ENCODE measurements at places on chromosomes 6 and 20.
A peak's percentile ranks its signal among the peaks of the same experiment; 100 is the strongest.

DNA sequence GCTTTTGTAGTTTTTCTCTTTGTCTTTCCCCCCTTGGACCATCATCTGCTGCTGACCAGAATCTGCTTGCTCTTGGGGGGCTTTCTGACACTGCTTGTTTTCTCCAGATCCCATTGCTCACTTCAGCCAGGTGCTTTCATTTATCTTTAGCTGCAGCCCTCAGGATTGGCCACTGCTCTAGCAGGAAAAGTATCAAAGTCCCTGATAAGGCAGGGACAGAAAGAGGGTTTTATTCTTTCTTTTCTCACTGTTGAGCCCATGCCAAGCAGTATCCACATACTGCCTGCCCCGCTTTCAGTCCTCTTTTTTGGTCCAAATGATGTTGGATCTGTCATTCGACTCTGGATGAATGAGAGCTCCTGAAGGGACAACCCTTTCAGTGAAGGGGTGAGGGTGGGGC is 141.4 kb downstream of the DNAH8 start:
- no peak for DNase-seq

DNA sequence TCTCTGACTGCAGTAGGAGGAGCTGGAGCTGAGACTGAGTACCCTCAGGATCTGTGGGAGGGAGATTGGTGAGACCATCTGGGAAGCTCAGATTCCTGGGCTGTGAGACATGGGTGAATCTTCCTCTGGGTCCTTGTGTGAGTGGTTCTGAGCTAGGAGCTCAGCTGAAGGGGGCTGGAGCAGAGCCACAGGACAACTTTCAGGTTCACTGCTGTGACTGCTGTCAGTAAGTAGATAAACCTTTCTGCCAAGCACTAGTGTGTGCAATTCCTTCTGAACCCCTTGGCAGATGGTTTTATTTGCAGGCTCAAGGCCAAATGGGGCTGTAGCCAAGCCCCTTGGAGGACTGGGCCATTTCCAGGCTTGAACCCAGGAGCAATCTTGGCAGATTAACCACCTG is 49.6 kb upstream of the SNAP91 start:
- DNase-seq = no peak

DNA sequence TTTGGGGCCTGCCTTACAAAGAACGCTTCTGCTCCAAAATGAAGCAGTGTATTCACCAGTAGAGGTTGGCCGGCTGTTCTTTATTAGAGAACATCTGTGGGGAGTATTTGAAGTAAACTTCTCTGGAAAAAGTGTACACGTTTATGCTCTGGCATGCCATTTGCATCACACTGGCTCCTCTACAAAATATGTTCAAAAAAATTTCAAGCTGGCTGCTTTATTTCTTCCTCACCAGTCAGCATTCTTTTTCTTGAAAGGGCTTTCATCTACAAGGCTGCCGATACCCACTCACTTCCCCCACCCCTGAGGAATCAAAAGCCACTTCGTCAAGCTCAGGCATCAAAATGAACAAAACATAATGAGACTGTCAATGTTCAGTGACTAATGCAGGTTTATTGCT is 294.1 kb downstream of the TFAP2B start:
- no peak for DNase-seq

DNA sequence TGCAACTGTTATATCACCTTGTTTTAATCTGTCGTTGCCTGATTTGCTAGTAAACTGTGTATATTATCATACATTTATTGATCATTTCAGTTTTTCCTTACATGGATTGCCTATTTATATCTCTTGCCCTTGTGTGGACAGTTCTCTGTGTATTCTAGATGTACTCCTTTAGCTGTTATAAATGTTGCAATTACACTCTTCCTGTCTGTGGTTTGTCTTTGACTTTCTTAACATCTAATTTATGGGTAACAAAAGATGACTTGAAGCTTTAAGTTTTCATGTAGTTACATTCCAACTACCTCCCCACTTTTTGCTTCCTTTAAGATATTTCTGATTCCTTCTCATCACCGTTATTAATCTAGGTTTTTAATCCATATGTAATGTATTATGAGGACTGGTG is 22.6 kb downstream of the PLCB1 start:
- no peak for DNase-seq

- no peak for DNase-seq
Measured at GRCh38 chr6:169839029-169839481, 87.6 kb downstream of the ERMARD start.

DNA sequence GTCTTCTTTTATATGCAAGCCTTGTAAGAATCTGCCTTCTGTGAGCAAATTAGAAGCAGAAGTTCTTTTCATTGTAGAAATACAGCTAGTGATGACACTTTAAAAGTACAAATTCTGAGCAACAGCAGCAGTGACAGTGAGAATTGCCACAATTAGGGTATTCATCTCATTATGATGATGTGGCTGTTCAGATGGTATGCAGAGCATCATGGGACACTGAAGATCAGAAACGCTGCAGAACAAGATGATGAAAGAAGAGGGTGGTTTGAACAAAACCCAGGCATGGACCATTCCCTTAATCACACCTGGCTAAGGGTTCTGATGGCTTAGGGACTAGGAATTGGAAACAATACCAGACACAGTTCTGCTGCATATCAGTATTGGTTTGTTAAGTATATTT is 312.7 kb upstream of the TBX18 start:
- no peak for DNase-seq

DNA sequence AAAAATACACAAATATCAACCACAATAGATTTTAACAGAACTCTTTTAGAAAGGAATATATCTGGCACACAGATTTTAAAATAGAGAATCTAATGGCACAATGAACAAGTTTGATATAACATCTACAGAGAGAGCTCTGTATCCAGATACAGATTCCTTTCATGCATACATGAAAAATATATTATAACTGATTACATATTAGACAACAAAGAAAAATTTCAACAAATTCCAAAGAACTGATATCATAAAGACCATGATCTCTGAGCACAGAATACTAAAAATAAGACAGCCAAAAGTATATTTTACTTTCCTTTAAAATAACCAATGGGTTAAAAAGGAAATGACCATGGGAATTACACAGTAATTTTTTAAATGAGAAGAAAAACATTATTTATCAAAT is 74.1 kb upstream of the MAP7 start:
- DNase-seq = no peak

DNA sequence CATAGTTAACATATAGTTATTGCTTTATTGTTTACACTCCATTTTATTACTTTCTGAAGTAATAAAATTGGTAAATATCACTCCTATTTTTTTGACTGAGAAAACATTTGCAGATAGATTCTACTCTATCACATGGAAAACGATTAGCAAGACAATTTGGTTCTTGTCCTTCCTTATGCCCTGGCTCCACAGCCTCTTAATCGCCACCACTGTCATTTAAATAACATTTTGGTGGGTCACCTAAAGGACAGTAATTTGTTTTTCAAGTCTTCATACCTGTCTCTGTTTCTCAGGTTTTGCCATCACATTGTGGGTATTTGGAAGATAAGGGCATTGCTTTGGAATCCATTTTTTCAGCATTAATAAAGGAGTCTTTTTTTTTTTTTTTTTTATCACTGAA is 521.5 kb upstream of the IRAK1BP1 start:
- no peak for DNase-seq

GRCh38 chr6:170114187-170114945 is 176.5 kb downstream of the DLL1 start:
- no peak for DNase-seq

GRCh38 chr6:155542036-155542435 is 86.4 kb upstream of the NOX3 start:
- no peak for DNase-seq

DNA sequence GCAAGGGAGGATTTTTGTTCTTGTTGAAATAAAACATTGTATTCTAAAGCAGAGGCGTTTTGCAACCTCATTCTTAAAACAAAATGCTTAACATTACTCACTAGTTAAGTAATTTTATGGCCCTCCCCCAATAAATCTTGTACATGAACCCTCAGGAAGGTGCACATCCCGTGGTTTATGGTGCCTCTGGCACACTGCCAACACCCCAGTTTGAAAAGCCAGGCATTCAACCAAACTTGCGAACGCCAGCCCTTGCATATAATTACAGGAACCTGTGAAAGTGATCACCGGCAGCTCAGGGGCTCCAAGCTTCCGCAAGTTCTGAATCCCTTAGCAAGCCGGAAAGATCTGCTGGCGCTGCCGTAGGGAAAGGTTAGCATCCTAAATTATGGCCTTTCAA is 1109.0 kb upstream of the FLRT3 start:
- DNase-seq = no peak

GRCh38 chr20:17641520-17641964 is 40.5 kb downstream of the RRBP1 start:
- no peak for DNase-seq

- no peak for DNase-seq
Measured at GRCh38 chr6:16851758-16852157, 90.5 kb upstream of the ATXN1 start.

DNA sequence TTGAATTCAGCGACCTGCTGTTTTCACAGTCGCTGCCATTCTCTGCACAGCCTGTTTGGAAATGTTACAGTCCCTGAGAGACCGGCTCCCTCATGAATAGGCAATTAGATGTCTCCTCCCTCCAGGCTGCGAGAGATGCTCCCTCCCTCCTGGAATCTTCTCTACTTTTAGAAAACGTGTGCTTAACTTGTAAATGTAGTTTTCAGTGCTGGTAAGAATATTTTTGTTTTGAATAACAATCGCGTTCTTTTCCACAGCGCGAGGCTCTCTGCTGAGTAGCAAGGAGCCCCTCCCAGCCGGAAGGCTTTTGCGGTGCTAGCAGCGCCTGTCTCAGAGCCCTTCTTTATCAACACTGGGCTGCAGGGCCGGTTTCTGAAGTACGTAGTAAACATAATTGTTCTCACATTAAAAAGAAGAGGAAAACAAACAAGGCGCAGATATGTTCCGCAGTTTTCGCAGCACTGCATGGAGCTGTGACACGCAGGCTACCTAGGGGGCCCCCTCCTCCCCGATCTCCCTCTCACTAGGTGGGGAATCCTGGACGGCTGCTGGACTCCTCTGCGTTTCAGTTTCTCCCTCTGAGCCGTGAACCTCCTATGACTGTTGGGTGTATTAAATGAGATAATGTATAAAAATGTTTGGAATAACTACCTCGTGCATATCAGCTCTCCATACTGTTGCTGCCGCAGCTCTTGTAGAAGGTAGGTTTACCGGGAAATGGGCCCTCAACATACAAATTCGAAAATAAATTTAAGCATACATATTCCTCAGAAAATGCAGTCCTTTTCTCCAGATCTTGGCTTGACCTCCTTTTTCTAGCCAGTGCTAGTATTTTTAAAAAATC is 79.0 kb upstream of the SPACA1 start:
- peak; percentile 20 for DNase-seq

- no peak for DNase-seq
Measured at GRCh38 chr6:169008641-169009257, 244.9 kb downstream of the THBS2 start.

- no peak for DNase-seq
Measured at GRCh38 chr6:158610319-158610968, 34.1 kb downstream of the DYNLT1 start.

DNA sequence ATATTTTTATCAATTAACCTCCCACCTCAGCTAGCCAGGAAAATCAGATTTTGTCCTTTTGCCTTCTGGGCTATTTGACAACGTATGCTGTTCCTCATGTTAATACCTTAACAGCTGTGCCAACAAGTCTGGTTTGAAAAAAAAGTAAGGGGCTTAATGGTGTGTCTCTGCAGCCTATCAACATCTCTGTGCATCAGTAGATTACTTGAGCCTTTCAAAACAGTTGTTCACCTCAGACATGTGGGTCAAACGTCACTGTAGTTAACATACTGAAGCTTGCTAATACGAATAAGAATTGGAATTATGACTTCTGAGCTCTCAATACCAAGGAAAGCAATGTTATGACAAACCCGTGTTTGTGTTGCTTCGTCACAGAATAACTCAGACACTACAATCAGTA is 23.0 kb downstream of the CEP57L1 start:
- no peak for DNase-seq

- no peak for DNase-seq
Measured at GRCh38 chr6:154613137-154613676, 102.7 kb upstream of the CNKSR3 start.

- no peak for DNase-seq
Measured at GRCh38 chr20:48558906-48559305, 268.9 kb downstream of the PREX1 start.

- DNase-seq = peak; percentile 76
Measured at GRCh38 chr6:157272866-157273755, 50.2 kb downstream of the TMEM242 start.

GRCh38 chr6:20931093-20931492 is 396.8 kb downstream of the CDKAL1 start:
- no peak for DNase-seq

DNA sequence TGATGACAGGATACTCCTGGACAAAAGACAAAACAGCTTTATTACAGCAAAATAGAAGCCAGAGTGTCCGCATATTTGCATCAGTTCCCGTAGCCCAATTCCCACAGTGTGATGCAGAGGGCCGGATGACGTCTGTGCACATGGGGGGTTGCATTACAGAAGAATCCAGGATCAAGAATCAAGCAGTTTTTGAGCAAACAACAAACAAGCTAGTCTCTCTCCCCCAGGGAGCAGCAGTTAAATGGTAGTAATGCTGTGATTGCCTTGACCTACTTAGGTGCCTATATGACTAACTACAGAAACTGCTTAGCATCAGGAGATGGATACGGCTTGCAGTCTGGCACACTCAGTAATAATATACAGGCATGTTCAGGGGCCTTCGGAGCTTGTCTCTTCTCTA is 3.2 kb upstream of the SDHAF4 start:
- DNase-seq = no peak

DNA sequence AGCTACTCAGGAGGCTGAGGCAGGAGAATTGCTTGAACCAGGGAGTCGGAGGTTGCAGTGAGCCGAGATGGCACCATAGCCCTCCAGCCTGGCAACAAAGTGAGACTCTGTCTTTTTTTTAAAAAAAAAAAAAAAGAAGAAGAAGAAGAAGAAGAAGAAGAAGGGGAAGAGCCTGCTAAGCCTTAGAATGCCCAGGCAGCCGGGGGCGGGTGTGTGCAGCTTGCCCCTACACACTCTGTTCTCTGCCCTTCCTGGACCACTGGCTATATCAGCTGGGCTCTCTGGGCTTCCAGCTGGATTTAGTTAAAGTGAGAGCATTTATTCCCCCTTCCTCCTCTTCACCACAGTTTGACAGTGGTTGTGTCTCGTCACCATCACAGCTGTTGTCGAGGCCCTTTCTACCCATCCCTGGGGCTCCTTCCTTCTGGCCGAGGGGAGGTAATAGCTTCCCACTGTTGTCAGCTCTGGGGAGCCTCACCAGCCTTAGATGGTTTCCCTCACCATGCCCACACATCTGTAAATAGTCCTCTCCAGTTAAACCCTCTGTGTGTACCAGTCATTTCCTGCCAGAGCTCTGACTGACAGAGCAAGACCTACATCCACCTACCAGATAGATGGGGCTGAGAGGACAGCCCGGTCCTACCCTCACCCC is 77.6 kb downstream of the TRERF1 start:
- no peak for DNase-seq

GRCh38 chr6:140960566-140960965 is 1172.2 kb upstream of the GJE1 start:
- no peak for DNase-seq

- DNase-seq = no peak
Measured at GRCh38 chr6:31009731-31010130, 543 bp upstream of the MUC22 start.

Measured in HuH-7 (cell line).